ENCODE measurements at places on chromosomes 7 and 10. TPM values are rescaled to one million over a fixed set of nuclear protein-coding genes. Genes with fewer than 3 reads are reported as not detected.

DNA sequence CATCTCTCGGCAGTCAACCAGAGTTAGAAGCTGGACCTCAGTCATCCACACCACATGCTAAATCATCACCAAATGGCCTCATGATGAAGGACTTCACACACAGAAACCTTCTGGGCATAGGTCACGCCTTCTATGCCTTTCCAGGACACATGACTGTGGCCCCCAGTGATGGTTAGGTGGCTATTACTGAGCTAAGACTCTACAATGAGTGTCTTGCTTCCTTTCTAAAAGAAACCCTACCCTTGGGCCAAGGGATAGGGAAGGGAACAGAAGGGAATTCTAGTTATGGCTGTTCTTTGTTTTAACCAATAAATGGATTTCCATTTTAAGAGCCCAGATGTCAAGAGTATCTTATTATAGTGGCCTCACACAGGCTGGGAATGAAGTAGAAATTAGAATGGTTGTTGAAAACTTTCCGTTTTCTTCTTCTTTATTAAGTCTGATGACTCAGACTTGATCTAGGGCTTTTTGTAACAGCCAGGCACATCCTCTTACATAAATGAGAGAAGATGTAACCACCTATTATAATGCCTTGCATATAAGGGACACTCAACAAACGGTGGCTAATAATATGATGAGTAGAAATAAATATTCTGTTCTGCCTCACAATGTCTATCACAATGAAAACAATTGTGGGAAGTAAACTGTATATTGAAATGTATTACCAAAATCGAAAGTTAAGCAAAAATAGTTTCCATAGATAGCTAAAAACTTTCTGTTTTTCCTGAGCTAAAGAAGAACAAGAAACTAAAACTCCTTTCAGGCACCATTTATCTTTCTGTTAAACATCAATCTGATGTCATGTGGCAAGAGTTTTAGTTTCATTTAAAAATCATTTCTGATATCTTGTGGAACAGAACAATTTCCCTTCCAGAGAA is 62.5 kb upstream of the TOMM7 start:
- DNase-seq: no peak

DNA sequence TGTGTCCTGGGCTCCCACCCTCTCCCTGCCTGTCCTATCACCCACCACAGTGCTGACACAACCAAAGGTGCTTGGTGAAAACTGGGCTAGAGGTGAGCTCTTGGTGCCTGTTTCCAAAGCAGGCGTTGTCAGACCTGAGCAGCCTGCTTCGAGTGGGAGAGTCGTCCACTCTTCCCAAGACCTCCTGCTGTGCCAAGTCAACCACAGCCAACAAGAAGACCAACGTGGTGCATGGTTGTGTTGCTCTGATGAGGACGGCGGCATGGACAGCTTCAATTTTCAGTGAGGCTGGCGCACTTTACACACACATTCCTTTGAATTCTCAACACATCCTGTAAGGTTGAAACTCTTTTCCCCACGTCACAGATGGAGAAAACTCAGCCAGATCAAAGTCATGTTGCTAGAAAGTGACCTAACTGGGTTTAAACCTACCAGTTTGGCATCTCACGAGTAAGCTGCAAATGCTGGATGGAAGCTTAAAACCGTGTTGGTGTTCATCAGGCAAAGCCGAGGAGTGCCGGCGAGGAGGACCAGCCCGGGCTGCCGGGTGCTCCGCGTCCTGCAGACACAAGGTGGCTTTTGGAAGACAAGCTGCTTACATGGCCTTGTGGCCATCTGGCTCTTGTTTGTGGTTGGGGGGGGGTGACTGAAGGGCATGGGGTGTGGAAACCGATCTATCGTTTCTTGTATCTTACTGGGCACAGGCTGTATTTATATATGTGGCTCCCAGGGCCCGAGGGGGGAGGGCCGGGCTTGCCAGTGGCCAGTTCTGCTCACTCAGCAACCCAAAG is 39.3 kb downstream of the INSIG1 start:
- no peak for DNase-seq

GRCh38 chr7:95601316-95601715 is 5.0 kb upstream of the PDK4 start:
- DNase-seq: no peak

DNA sequence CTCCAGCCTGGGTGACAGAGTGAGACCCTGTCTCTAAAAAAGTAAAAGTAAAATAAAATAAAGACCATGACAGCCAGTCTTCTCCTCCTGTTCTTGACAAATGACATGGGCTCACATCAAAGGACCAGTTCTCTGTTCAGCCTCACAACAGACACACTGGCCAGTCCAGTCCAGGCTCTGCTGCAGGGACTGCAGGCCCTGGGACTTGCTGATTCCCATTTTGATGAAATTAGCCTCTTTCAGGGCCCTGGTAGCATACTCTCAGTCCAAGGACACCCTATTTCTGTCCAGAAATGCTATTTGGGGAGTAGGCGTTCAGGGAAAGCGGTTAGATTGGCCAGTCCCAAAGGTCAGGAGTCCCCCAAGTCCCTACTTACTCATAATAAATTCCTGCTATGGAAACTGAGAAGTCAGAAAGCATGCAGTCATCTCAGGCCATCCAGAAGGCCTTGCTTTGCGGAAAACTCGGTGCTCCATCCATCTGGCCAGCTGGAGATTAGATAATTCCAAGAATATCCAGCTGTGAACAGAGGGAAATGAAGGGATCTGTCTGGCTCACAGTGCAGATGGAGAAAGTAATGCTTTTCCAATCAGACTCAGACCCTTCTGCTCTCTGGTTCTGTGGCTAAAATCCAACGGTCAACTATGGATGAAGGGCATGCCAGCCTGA is 74.4 kb downstream of the RAB11FIP2 start:
- DNase-seq: no peak

GRCh38 chr10:17576768-17577167 is 40.4 kb downstream of the HACD1 start:
- no peak for DNase-seq

DNA sequence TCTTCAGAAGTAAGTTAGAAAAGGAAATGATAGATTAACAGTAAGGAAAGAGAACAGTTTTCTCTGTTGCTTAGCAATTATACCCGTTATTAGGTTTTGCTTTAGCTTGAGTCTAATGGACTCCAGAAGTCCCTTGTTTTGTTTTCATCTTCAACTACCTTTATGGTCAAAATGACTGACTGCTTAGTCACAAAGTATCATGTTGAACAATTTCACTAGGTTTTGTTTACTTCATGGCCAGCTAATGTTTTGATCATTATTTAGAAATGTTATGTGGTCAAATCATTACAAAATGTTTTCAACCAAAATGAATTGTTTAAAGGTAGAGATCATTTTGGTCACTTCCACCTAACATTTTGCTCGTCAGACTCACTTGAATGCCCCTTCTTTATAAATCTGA is 1.9 kb downstream of the UBN2 start:
- DNase-seq: no peak

DNA sequence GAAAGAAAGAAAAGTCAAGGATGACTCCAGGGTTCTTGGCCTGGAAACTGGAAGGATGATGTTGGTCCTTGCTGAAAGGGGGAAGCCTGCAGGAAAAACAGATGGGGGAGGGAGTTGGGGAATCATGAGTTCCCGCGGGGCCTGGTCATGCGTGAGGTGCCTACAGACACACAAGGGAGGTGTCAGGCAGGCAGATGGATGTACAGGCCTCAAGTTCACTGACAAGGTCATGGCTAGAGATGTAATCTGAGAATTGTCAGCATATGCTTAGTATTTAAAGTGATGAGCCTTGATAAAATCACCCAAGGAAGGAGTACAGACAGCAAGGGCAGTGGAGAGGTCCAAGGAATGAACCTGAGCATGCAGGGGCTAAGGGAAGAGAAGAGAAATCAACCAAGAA is 46.8 kb downstream of the DLG5 start:
- no peak for DNase-seq

GRCh38 chr10:93220296-93221170 is 146.8 kb downstream of the CYP26A1 start:
- DNase-seq: no peak

The CRYGN gene
- 1.4 TPM for total RNA-seq

The PHKG1 gene
- 6.5 TPM for total RNA-seq

The CREB5 gene
- 16.4 TPM for total RNA-seq

The NODAL gene
- total RNA-seq: 2.1 TPM
